ENCODE measurements at places on chromosomes 2 and 18. TPM values are rescaled to one million over a fixed set of nuclear protein-coding genes. Genes with fewer than 3 reads are reported as not detected.

The TCF23 gene
- not detected for polyA plus RNA-seq

The STARD6 gene
- not detected for polyA plus RNA-seq

The GATA6 gene
- 16.0 TPM for polyA plus RNA-seq

The FTCDNL1 gene
- polyA plus RNA-seq, result not detected

The LBX2 gene
- 0.88 TPM for polyA plus RNA-seq

The LTBP1 gene
- 539 TPM for polyA plus RNA-seq

The GULP1 gene
- 65.3 TPM for polyA plus RNA-seq

The HOXD10 gene
- polyA plus RNA-seq, result not detected

The MC5R gene
- polyA plus RNA-seq, result not detected

The TFCP2L1 gene
- polyA plus RNA-seq, result 1.1 TPM

The DGUOK gene
- polyA plus RNA-seq, result 86.7 TPM

The COPS9 gene
- 415 TPM for polyA plus RNA-seq

The LIMS4 gene
- 17.3 TPM for polyA plus RNA-seq

The SLC5A7 gene
- not detected for polyA plus RNA-seq

The AKAIN1 gene
- polyA plus RNA-seq, result not detected

The PSMD1 gene
- polyA plus RNA-seq, result 27.8 TPM

The VWC2L gene
- polyA plus RNA-seq, result not detected

The CCL20 gene
- 0.23 TPM for polyA plus RNA-seq

The TBR1 gene
- polyA plus RNA-seq, result not detected

The RMDN2 gene
- polyA plus RNA-seq, result 6.7 TPM

The TXNDC2 gene
- polyA plus RNA-seq, result not detected

The EMX1 gene
- polyA plus RNA-seq, result not detected

The SKOR2 gene
- not detected for polyA plus RNA-seq

The NFATC1 gene
- 2.0 TPM for polyA plus RNA-seq

The PARD3B gene
- 8.4 TPM for polyA plus RNA-seq

The CLHC1 gene
- polyA plus RNA-seq, result 3.3 TPM

The SMYD1 gene
- polyA plus RNA-seq, result not detected

The PRSS56 gene
- polyA plus RNA-seq, result not detected
